GOT3 (cell line): ENCODE measurements at places on chromosomes 4 and X.

GRCh38 chrX:66039944-66040343 is at the start of gene VSIG4:
Gene VSIG4, minus strand, starts transcription at chrX:66040080. Its CDS starts 82 bp downstream, at chrX:66039998.
- no peak for DNase-seq

DNA sequence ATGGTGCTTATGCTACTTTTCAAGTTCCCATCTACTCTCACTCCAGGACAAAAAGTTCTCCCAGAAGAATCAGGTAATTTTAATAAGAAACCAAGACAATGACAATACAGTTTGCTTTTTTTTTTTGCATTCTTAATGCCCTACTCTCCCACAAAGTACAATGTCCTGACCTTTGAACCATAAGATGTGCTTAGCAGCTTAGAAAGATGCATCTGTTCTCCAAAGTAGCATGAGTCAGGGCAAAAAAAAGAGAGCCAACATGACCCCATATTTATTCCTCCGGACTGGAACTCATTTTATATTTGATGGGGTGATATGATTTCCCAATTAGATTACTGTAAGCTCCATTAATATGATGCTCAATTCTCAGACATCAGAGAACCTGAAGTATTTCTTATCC is 16.5 kb upstream of the PDCL2 start:
- DNase-seq, result no peak

GRCh38 chr4:140450352-140450751 is 22.9 kb upstream of the CLGN start:
- no peak for DNase-seq

DNA sequence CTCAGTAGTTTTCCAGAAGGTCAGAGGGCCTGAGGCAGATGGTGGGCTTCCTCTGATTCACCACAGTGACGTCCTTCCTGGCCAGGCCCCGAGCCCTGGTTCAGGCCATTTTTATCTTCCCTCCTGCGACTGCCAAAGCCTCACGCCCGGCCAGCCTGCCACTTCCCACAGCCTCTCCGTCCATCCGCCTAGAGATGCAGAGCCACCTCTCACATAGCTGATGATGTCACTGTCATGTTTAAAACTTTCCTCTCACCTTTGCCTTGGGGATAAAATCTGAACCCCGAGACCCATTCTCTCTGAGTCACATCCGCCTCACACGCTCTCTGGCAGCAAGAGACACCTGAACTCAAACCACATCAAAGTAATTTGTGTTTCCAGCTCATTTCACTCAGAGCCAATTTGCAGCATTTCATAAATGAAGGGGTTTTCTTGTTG is 175.3 kb downstream of the QDPR start:
- no peak for DNase-seq

DNA sequence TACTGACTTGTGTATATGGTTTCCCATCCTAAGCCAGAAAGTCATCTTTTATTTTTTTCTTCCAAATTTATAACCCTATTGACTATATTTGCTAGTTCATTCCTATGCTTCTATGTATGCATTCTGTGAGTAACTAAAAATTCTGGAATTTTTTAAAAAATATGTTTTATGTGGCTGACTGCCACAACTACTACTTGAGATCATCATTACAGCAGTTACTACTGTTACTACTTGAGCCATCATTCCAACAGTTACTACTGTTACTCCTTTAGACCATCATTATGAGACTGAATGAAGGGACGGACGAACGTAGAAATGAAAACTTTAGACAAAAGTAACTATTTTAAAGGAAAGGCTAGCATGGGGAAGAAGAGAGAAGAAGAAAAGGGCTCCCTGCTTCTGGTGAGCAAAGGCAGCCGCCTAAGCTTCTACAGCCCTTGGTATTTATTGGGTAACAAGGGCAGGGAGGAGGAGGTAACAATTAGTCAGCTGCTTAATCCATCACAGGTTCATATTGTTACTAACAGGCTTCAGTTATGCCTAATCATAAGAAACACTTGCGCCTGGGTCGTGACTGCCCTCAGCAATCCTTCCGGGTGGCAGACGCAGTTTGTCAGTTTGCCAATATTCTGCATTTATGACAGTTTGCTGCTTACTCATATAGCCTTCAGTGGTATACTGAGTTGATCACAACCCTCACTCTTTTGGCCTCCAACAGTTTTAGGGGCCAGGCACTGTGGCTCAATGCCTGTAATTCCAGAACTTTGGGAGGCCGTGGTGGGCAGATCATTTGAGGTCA is 80.4 kb downstream of the PDLIM5 start:
- no peak for DNase-seq

- no peak for DNase-seq
Observed at GRCh38 chr4:12488672-12489071, 995.5 kb downstream of the RAB28 start.

GRCh38 chrX:154712781-154713740 is 37.8 kb downstream of the GAB3 start:
- no peak for DNase-seq
